ENCODE measurements at places on chromosomes 7 and 10.

DNA sequence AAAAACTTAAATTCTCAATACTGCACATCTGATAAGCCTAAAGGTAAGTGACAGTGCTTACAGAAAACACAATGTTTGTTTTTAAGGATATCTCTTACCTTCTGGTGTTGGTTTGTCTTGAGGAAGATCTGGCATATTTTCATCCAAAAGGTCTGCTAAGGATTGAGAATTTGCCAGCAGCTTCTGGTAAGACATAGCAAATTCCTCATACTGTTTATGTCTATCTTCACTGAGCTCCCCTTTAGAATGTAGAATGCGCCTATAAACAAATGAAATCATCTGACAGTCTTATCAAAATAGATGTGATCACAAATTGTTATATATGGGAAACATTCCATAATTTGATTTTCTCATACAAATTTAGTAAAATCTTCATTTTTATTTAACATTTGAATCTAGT lies 28.7 kb downstream of the UPF2 start:
- DNase-seq, result no peak

GRCh38 chr7:92295391-92295790 lies 49.6 kb downstream of the ANKIB1 start:
- DNase-seq, result no peak

DNA sequence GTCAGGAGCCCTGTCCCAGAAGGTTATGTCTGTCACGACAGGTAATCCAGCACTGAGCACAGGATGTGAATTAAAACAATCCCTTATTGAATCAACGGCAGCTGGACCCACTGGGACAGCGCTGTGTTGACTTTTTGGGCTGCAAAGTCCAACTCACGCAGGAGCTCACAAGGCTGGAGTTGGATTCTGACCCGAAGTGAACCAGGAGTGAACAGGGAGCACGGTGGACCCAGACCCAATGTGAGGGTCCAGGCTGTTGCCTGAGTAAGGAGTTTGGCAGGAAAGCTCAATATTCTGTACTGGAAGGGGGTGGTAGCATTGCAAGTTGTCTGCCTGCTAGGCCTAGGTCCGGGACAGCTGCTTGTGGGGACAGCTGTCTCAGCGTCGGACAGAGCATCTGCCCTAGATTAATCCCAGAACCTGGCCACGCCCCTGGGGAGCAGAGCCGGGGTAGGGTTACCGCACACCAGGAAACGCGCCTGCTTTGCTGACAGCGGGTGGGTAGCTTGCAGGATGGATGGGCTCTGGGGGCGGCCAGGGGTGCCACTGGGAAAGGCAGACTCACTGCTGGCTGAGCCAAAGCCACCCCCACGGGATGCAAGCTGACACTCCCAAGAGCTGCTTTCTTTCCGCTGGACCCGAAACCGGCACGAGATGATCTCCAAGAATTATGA lies 24.0 kb downstream of the COL26A1 start:
- DNase-seq, result no peak

DNA sequence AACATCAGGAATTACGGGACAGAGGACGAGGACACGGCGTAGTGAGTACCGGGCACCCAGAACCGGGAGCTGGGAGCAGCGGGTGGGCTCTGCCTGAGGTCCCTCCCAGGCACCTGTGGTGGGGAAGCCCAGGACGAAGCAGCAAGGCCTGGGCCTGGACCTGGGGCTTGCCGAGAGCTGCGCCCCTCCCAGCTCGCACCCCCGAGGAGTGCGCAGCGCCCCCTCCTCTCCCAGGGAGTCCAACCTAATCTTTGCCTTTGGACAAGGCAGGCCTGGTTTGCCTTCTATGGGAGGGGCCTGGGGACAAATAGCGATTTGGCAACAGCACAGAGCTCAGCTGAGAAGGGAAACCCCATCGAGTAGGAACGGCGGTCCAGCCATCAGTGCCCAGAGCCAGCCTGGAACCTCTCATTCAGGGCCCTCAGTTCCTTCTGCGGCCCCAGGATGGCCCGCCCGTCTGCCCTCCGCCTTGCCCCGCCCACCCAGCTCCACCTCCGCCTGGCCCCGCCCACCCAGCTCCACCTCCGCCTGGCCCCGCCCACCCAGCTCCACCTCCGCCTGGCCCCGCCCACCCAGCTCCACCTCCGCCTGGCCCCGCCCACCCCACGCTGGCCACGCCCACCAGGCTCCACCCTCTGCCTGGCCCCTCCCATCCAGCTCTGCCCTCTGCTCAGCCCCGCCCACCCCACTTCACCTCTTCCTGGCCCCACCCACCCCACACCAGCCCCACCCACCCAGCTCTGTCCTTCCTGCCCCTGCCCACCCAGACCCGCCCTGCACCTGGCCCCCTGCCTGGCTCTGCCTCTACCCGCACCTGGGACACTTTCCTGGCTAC lies 32.5 kb upstream of the KNDC1 start:
- DNase-seq, result peak; percentile 18

DNA sequence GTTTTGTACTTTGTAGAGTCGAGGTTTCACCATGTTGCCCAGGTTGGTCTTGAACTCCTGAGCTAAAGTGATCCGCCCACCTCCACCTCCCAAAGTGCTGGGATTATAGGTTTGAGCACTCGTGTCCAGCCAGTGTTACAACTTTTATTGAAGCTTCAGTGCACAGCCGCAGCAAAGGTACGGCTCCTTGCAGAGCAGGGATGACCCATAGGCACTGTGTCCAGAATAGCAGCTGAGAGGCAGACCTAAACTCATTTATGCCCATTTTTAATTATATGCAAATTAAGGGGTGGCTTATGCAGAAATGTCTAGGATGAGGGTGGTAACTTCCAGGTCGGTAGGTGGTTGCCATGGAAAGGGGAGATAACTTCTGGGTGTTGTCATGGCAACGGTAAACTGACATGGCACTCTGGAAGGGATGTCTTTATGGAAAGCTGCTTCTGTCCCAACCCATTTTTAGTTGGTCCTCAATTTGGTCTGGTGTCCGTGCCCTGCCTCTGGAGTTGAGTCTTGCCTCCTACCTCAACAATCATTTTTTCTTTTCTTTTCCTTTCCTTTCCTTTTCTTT lies 22.7 kb downstream of the NYAP1 start:
- no peak for DNase-seq

- DNase-seq, result no peak
These were observed 370.8 kb downstream of the GRID1 start for GRCh38 chr10:85995791-85996190.

GRCh38 chr10:26448292-26448691 lies 10.2 kb downstream of the APBB1IP start:
- no peak for DNase-seq

Data from stimulated activated CD8-positive, alpha-beta memory T cell treated with anti-CD3 and anti-CD28 coated beads, Interleukin-2, amount 100 ng/mL, for 1 hour (primary cell).